ENCODE measurements at places on chromosomes 16 and 17. TPM values are rescaled to one million over a fixed set of nuclear protein-coding genes. Genes with fewer than 3 reads are reported as not detected.

SSTR5 gene
- not detected for total RNA-seq

TMEM101 gene
- 80.5 TPM for total RNA-seq

NPIPB13 gene
- total RNA-seq, result 1.8 TPM

QPRT gene
- total RNA-seq, result 31.1 TPM

ITGB3 gene
- total RNA-seq, result 88.1 TPM

SPN gene
- not detected for total RNA-seq

SRL gene
- total RNA-seq, result not detected

CIBAR2 gene
- total RNA-seq, result not detected

PRM2 gene
- total RNA-seq, result not detected

CLEC16A gene
- total RNA-seq, result 23.9 TPM

CCR7 gene
- total RNA-seq, result not detected

MMP28 gene
- 1.3 TPM for total RNA-seq

GPRC5B gene
- 18.7 TPM for total RNA-seq

METTL23 gene
- 21.0 TPM for total RNA-seq

PIRT gene
- total RNA-seq, result not detected

TRPV3 gene
- 0.65 TPM for total RNA-seq

WSCD1 gene
- total RNA-seq, result 0.05 TPM

NXN gene
- 55.8 TPM for total RNA-seq

KRTAP16-1 gene
- total RNA-seq, result not detected

Data from smooth muscle cell of the umbilical artery (primary cell).